ENCODE measurements at places on chromosomes 12 and 14.

DNA sequence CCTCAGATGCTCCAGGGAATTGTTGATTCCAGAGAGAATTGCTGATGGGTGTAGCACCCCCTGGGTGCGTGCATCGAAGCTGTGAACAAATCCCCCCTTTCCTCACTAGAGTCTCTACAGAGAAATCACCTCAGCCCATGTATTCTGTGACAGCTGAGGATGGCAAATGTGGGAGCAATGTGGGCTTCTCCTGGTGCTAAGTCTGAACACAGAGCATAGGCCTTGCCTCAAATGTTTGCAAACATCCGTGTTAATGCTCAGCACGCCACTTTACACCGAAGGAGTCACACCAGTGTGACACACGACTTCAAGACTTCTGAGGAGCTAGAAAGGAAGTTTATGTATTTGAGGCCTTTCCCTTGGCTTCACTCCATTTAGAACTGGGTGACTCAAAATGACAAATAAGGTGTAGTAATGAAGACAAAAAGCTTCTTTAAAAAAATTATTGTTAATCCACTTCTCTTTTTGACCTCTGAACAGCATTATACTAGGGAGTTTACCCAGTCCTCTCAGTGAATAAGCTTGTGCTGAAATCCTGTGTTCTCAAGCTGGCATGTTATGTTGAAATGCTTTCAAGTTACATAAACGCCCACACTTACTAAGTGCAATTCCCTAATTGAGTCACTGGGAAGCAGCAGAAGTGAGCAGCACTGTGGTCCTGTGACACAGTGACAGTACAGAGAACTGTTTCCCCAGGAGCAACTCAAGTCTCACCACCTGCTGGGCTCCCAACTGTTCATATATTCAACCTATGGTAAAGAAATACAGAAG, 92.9 kb downstream of the FAR2 start:
- DNase-seq: peak; percentile 96

GRCh38 chr14:64227856-64228255, 66.3 kb downstream of the ESR2 start:
- DNase-seq: no peak

- no peak for DNase-seq
These were observed 129.9 kb upstream of the FBXO33 start for GRCh38 chr14:39562175-39562574.

- no peak for DNase-seq
These were observed 2.7 kb upstream of the EXOC3L4 start for GRCh38 chr14:103091883-103092222.

DNA sequence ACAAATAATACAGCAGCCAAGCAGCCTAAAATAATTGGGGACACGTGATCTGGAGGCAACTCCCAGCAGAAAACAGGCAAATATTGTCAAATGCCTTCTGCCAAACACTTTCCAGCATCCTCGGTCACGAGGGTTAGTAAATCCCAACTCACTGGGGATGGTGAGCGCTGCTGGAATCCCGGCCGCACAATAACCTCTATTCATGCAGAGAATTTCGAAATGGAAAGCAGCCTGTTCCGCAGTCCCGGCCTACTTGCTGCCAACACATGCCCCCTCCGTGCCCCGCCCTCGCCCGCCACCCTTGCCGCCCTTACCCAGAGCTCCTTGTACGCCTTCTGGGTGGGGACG, 62.2 kb downstream of the RFX4 start:
- DNase-seq: peak; percentile 7
